ENCODE measurements at places on chromosomes 6 and 20.

- DNase-seq = no peak
Measured at GRCh38 chr6:41302638-41303037, 16.2 kb upstream of the TREM1 start.

- DNase-seq = no peak
Measured at GRCh38 chr6:53412751-53413150, 64.0 kb upstream of the ELOVL5 start.

- DNase-seq = no peak
Measured at GRCh38 chr6:71258078-71258866, 30.3 kb upstream of the OGFRL1 start.

DNA sequence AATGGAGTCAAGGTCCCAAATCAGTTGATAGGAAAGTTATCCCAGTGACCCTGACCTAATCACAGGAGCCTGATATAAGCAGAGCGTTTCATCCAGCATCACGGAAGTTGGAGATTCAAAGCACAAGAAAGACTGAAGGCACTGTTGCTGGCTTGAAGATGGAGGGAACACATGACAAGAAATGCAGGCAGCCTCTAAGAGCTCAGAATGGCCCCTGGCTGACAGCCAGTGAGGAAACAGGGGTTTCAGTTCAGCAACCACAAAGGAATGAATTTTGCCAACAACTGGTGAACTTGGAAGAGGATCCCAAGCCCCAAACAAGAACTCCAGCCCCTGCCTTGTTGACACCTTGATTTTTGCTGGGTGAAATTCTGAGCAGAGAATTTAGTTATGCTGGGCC is 778.5 kb downstream of the MAFB start:
- DNase-seq = no peak

- no peak for DNase-seq
Measured at GRCh38 chr6:168179702-168180382, 100.8 kb upstream of the FRMD1 start.

- no peak for DNase-seq
Measured at GRCh38 chr20:61736751-61737310, 328.9 kb downstream of the TAF4 start.

- DNase-seq = no peak
Measured at GRCh38 chr20:38217791-38218565, 42.6 kb downstream of the KIAA1755 start.

GRCh38 chr20:26347396-26347795 is 650.7 kb upstream of the ZNF337 start:
- no peak for DNase-seq

DNA sequence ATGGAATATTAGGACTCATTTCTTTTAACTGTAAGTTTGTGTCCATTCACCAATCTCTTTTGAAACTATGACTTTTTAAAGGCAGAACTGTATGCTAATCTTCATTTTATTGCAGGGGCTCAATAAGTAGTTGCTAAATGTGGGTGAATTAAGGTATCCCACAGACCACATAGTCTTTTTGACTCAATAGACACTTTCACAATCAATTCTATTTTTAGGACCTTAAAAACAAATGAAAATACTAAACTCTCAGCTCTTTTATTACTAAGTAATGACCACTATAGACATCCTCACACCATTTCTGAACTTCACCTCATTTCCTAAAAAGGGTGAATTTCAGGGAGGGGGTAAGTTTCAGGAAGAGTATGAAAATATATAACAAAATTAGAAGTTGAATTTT is 106.8 kb upstream of the BEND6 start:
- DNase-seq = no peak

GRCh38 chr20:56360133-56360907 is 1.5 kb downstream of the FAM210B start:
- DNase-seq = no peak

DNA sequence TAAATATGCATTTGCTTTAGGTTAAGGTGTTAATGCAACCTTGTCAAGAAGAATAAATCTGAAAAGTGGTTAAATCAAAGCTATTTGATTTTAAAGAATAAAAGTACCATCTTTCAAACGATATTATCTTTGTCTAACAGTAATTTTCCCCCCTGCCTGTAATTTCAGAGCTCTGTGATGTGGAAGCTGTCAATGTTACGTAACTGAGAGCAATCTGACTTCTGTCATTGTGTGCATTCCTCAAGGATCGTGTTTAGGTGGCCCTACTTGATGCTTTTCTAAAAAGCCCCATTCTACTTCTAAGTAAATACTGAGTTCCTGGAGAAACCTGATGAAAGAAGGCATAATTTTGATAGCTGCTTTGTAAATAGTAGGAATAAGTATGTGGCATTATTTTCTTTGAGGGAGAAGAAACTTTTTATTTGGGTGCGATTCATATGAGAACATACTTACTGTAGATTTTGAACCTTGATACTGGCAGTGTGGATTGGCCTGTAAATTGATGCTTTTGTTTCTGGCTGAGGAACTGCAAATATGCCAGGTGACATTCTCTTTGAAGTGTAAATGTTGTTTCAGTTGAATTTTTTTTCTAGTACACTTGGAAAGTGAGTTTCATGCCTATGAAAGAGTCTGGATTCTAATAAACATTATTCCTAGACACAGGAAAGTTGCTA is 529.6 kb upstream of the FLRT3 start:
- no peak for DNase-seq

GRCh38 chr6:79469376-79470246 is 67.6 kb downstream of the LCA5 start:
- no peak for DNase-seq

GRCh38 chr6:136738692-136739057 is 53.6 kb downstream of the MAP3K5 start:
- no peak for DNase-seq

DNA sequence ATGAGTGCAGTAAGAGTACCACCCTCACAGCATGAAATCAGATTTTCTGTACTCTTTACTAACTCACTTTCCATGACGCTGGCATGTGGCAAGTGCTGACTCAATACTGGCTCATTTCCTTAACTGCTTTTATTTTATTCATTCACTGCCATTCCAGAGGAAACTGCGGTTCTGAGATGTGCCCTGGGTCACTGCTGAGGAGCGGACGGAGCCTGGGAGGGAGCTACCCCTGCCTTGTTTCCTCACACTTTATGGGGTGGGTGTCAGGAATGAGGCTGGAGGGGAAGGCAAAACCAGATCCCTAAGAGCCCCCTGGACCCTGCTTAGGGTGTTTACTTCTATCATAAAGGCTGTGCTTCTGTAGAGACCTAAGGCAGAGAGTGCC is 14.4 kb downstream of the NT5E start:
- DNase-seq = no peak

DNA sequence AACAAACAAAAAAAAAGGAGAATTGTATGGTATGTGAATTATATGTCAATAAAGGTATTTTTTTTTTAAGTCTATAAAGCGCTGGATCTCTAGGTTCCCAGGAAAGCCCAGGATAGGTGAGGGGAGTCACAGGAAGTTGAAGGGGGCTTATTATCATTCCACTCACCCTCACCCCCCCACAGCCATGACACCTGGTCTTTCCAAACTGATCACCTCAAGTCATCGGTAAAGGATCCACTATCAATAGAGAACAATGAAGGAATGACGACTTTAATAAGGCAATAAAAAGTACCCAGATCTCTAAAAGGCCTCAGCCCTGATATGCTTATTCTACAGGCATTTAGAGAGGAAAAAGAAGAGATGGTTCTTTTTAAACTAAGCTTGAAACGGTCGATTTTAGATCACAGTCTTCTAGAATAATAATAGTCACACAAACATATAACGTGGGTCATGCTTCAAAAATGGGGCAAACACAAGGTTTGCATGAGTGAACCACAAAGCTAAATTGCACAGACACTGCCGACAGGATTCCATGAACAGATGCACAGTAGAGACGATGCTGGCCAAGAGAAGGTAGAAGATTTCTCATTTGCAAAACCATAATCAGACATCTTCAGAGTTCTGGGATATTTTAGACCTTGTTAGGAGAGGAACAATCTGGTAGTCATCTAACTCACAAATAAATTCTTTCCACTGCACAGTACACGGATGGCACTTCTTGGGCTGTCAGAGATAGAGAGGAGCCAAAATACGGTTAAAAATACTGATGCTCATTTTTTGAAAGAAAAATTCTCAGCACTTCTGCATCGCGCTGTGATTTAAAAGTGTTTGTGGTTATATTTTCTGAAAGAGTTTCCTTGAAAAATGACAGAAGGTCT is 21.0 kb downstream of the ZMYND8 start:
- no peak for DNase-seq

GRCh38 chr6:76742919-76743318 is 670.5 kb upstream of the IMPG1 start:
- no peak for DNase-seq
